ENCODE measurements at places on chromosomes 13 and 19.

DNA sequence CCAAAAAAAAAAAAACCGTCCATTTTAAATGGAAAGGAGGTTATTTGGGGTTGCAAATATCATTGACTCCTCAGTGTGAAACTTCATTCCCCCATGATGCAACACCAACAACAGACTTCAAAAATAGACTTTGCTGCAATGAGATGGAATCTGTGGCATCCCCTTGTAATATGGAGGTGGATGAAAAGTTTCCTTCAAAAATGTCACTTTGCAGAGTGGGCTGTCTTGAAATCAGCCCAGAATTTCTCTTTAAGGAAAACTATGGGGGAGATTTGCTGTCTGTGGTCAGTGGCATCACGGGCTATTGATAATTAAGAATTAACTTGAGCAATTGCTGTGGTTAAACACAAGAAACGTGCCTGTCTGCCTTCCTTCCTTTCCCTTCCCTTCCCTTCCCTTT is 1.5 kb downstream of the GPR18 start:
- no peak for DNase-seq

DNA sequence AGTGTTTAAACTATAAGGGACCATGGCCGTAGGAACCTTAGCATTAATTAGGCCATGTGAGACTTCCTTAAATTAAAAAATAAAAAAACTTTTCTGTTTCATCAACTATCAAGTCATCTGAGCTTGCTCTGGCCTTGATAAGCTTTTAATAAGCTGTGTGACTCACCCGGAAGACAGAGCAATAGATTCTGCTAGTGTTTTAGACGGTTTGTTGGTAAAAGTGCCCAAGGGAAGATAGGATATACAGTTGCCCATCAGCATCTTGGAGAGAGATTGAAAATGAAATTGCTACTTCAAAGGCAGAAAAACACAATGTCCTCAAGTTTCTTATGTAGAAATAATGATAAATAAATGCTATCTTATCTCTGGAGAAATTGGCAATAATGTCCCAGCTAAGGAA is 31.2 kb upstream of the RCBTB2 start:
- DNase-seq: peak; percentile 63

- no peak for DNase-seq
These were observed 37.9 kb upstream of the KL start for GRCh38 chr13:32978278-32978677.

DNA sequence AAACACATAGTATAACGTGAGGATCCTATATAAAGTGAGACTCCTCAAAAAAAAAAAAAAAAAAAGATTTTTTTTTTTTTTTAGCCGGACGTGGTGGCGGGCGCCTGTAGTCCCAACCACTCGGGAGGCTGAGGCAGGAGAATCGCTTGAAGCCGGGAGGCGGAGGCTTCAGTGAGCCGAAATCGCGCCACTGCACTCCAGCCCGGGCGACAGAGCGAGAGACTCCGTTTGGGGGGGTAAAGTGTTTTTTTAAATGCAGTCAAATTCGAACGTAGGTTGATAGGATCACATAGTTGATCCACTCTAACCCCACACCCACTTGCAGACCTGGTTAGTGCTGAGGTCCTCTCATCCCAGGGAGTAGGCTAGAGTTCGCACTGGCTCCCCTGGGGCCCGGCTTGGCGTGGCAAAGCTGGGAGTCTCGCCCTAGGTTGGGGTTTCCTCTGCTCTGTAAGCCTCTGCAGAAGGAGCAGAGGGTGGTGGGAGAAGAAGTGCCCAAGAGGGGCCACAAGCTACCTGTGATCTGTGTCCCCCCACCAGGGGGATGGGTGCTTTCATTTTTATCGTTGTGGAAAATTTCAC is 6.5 kb downstream of the RNF225 start:
- DNase-seq: no peak

DNA sequence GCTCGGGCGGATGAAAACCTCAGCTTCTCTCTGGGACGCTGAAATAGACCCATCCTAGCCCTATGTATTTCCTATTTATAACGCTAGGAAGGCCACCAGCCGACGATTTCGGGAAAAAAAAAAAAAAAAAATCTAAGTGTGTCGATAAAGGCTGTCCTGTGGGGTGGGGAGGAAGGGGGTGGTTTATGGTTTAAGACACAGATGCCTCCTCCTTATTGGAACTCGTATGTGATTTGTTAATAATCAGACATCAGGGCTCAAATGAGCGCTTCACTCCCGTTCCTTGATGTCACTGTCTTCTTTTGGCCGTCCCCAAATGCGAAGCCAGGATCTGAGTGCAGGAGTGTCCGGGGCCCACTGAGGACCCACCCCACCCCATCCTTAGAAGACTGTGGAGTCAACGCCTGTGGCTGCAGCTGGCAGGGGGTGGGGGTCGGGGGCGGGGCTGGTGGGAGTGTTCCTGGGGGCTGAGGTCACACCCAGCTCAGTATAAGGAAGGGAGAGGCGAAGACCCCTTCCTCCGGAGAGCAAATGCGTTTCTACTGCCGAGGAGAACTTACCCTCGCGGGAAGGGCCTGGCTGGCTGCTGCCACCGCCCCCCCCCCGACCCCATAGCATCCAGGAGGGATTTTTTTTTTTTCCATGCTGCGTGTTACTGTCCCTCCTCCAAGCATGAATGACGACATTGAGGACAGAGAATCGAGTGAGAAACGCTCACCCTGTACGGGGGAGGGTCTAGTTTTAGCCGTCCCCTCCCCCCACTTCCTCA is 971 bp downstream of the ATCAY start:
- DNase-seq: no peak

- DNase-seq: no peak
These were observed 25.0 kb upstream of the INTS6 start for GRCh38 chr13:51477653-51478324.

GRCh38 chr19:48543121-48543710 is 8.8 kb upstream of the SULT2B1 start:
- peak; percentile 63 for DNase-seq

GRCh38 chr19:10452726-10453618 is 32.6 kb downstream of the PDE4A start:
- DNase-seq: no peak

- DNase-seq: no peak
These were observed 14.5 kb downstream of the NLRP12 start for GRCh38 chr19:53809518-53810186.
